ENCODE measurements at places on chromosomes 11 and 22.

GRCh38 chr11:5808500-5809121 is at the start of gene OR52N2:
Gene OR52N2 (plus strand): TSS chr11:5808924. CDS start chr11:5820336, 11,412 bp downstream.
- peak; percentile 62 for DNase-seq

DNA sequence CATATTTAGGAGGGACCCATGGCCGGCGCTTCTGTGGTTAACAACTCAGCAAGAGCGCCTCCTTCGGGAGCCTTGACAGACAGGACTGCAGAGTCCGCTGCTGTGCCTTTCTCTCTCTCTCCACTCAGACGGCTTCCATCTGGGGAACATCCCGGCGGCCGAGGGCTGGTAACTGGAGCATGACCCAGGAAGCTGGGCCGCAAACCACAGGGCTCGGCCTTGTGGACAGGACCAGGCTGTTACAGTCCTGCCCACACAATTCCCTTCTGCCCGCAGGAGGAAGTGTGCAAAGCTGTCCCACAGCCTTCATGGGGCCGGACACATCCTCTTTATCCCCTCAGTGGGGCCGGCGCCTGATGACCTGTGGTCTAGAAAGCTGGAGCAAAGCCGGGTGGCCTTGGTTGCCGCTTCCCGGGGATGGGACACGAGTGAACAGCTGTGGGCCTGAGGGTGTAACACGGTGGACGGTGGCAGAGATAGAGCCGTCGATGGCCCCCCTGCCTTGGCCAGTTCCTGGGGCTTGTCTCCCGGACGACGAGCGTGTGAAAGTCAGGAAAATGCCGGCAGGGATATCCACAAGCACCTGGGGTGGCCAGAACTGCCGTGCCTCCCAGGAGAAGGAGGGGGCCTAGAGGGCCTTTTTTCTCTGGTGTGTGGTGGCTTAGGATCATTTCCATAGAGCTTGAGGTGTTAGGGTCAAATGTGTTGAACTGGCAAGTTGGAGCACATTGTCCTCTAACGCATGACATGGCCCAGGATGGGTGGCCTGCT is 50.1 kb downstream of the FBLN1 start:
- no peak for DNase-seq

DNA sequence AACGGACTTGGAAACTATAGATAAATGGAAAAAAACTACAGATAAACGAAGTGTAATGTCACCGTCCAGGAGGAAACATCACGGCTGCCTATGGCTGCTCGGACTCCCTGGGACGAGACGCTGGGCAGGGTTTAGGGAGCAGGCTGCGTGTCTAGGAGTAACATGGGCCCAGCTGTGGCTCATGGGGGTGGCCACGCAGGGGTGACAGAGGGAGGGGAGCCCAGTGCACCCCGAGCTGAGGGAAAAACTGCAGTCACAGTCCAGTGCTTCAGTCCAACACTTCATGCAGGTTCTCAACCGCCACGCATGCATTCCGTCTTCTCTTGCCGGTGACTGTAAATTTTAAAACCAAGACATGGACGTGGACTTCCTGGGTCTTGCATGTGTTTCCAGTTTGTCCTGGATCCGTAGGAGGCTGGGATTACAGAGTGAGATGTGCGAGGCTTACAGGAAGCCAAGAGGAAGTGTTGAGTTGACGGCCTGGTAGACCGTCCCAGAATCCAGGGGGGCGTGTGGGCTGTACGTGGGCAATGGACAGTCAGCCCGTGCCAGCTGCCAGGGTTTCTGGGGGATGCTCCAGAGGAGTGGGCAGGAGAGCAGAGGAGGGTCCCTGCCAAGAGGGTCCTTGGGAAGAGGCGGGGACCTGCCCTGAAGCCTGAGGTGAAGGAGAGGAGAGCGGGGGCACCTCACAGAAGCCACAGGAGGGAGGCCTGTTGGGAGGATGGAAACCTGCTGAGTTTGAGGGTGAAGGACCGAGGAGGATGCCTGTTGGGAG is 691.4 kb downstream of the BRD1 start:
- no peak for DNase-seq

DNA sequence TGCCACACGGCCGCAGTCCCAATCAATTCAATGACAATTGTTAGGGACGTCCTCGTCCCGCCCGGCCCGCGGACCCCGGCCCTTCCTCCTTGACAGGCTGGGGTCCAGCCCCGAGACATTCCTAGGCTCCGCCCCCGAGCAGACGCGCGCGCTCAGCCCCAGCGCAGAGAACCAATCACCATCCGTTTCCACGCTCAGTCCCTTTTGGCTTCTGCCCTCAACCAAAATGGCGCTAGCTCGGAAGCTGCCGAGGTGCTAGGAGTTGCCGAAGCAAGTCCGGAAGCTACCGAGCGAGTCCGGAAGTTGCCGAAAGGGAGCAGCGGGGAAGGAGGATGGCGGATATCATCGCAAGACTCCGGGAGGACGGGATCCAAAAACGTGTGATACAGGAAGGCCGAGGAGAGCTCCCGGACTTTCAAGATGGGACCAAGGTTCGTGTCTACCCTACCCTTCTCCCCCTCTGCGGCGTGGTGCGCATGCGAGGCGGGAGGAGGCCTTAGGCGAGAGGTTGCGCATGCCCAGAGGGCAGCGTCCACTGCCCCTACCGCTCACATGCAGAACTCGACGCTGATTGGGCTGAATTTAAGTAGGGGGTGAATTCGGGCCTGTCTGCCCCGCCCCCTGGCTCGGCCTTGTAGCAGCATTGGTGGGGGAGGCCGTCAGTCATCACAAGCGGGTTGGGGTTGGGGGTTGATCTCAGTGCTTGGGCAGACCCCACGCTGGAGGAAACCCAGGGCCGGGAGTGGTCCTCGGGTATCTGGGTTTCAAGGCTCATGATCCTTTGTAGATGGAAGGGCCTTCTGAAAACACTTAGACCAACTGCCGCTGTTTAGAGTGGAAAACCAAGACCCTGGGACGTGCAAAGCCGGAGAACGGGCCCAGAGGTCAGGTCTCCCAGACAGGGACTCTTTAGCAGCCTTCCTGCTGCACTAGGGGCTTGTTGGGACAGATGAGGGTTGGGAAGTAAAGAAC is at the start of gene AIP:
Gene AIP, plus strand, starts transcription at position 200 of the 972 bp plus-strand sequence. Its CDS starts 133 bp downstream, at position 333.
- peak; percentile 94 for DNase-seq

- no peak for DNase-seq
These were observed 15.1 kb downstream of the ADM start for GRCh38 chr11:10319702-10320558.

GRCh38 chr11:400241-400689 is 6.3 kb downstream of the PKP3 start:
- DNase-seq, result no peak

DNA sequence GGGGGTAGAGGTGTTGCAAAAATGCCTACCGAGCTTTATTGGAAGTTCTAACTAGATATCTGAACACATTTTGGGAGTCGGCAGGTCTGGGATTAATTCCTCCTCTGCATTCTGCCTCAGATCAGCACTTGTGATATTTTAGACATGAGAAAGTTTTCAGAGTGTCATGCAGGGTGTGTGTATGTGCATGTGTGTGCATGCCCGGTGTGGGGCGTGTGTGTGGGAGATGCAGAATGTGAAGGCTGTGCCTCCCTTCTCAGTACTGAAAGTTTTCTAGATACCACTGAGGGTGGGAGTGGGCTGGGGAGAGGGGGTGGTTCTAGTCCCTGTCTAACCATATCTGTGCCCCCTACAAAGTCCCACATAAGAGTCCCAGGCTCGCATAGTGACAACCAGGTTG is 180.0 kb upstream of the NTM start:
- no peak for DNase-seq

- DNase-seq, result no peak
These were observed 21.5 kb downstream of the CAT start for GRCh38 chr11:34460278-34460677.

DNA sequence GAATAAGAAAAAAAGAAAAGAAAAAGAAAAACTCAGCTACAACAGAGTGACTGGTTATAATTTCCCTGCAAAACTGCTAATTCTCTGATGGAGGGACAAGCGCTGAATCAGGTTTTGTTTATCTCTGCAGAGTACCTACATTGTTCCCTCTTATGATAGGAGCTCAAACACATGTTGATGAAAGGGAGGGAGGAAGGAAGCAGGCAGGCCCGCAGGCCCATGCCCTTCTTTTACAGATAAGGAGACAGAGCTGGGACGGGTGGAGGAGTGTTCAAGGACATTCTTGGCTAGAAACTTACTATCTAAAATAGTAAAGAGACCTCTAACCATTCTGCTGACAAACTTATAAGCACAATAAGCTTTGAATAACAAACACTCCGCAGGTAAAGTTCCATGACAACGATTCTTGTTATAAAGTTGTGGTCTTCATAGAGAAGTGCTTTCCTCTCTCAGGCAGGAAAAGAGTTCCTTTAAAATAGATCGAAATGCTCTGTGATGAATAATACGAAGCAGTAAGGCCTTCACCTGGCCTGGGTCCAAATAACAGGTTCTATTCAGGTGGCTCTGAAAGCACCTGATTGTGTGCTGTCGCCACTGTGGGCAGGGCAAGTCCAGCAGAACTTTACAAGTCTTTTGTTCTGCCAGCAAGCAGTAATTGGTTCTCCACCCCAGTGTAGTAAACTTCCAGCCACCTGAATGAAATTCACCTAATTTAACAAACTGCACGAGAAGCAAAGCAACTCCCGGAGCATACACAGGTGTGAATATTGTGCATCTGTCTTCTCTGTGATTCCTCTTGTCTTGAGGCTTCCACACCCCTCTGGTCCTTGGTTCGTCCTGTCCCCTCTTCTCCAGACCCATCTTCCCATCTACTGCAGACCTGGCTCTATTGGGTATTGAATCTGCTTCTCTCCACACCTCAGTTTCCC is 15.3 kb upstream of the MICAL2 start:
- DNase-seq, result no peak

DNA sequence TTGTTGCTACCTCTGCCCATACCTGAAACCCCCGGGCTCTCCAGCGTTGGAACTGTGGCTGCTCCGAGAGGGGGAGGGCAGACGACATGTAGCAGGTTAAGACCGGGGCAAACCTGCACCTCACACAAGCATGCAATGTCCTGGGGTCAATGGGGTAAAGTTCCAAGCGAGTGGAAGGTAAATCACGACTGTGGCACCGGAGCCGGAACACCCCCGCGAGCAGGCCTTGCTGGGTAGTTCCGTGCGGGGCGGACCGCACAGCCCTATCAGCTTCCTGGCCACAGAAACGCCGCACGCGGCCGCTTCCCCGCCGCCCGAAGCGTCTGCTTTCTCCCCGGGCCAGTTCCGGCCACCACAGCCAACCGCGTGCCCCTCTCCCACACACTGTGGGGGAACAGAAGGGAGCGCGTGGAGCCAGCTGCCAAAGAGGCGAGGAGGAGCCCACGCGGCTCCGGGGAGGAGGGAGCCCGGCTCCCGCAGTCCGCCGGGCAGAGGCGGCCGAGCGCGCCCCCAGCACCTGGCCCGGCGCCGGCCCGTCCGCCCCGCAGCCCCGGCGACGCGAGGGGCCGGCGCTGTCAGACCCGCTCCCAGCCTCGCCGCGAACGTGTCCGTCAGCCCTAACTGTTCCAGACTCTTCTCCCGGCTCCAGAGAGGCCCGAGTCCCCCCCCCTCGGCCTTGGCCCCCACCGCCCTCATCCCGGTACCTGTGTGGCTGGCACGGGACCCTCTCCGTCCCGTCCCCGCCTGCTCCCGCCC is 1.6 kb downstream of the SPTBN2 start:
- no peak for DNase-seq

DNA sequence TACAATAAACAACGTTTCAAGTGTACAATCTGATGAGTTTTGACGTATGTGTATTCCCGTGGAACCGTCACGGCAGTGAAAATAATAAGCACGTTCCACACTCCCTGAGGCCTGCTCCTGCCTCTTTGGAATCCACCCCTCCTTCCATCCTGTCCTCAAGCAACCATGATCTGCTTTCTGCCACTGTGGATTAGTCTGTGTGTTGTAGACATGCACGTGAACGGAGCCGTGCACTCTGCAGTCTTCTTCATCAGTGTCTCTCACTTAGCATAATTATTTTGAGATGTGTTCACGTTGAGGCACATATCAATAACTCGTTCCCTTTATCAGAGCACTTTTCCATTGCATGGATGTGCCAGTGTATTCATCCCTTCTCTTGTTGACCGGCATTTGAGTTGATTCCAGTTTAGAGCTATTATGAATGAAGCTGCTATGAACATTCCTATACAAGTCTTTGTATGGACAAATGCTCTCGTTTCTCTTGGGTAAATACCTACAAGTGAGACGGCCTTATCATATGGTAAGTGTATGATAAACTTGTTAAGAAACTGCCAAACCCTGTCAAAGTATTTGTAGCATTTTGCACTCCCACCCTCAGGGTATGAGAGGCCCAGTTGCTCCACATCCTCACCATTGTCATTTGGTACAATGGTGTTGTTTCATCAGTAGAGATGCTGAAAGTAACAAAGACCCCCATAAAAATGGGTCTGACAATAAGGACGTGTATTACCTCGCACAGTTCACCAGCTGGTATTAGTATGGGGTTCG is 102.8 kb upstream of the CRYBB3 start:
- no peak for DNase-seq

DNA sequence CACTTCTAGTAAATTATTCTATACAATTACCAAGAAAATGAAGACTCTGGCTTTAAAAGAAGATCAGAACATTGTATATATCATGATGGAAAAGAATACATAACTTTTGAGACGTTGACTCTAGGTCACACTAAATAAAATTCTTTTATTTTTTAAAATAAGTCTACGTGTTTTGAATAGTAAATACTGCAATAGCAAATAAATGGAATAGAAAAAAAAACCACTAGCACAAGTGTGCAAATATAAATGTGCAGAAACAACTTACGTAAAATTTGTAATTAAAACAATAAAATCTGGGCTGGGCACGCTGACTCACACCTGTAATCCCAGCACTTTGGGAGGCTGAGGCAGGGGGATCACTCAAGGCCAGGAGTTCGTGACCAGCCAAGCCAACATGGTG is 17.9 kb downstream of the SIK3 start:
- no peak for DNase-seq

- DNase-seq, result no peak
These were observed 3.5 kb downstream of the GATD1 start for GRCh38 chr11:773830-774229.

DNA sequence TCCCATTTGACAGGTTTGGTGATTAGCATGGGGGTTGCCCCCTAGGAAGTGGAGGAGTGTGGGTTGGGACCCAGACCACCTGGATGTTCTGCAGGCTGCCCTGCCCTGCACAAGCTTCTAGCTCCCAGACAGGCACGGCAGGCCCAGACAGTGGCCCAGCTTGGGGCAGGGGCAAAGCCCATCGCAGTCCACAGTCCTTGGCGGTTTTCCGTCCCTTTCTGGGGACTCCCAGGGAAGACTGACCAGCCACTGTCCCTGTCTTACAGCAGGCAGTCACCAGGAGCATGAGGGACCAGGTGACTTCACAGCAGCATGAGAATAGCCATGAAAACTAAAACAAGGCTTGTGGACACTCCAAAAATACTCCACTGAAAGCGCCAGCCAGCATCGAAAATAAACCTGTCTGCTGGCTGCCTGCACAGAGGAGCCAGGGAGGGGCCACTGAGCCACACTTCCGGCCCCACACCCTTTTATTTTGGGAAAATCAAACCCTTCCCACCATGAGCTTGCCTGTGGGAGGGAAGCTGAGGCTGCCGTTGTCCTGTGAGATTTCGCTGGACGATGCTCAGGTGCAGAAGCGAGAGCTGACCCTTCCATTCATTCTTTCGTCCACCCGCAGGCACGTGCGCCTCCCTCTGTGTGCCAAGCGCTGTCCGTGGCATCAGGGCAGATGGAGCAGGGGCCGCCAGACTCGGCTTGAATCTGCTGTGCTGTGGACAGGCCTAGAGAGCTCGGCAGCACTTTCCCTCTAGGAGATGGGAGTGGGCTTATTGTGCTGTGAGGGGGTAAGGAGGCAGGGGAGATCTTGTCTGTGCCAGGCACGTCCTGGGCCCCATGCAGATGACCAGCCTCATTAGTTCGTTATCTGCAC is 28.0 kb downstream of the FADD start:
- no peak for DNase-seq
